AG20443 (cell line): ENCODE measurements at places on chromosomes 4 and X.

GRCh38 chr4:139665079-139665689 lies 435 bp upstream of the MGST2 start:
- DNase-seq = no peak

- no peak for DNase-seq
These were observed 813 bp upstream of the APBB2 start for GRCh38 chr4:41215155-41215554.

DNA sequence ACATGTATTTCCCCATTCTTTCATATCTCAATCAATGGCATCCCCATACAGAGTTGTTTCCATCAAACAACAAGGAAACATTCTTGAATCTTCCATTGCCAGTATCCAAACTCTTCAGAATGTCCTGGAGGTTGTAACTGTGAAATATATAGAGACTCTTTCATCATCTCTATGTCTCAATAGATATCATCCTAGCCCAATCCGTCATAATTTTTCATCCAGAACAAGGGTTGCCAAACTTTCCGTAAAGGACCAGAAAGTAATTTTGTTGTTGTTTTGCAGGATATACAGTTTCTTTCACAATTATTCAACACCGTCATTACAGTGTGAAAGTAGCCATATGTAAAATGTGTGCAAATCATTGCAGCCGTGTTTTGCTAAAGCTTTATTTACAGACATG lies 15.2 kb upstream of the CXCL6 start:
- DNase-seq = no peak

- no peak for DNase-seq
These were observed 38.9 kb upstream of the MAP9 start for GRCh38 chr4:155415662-155416061.

DNA sequence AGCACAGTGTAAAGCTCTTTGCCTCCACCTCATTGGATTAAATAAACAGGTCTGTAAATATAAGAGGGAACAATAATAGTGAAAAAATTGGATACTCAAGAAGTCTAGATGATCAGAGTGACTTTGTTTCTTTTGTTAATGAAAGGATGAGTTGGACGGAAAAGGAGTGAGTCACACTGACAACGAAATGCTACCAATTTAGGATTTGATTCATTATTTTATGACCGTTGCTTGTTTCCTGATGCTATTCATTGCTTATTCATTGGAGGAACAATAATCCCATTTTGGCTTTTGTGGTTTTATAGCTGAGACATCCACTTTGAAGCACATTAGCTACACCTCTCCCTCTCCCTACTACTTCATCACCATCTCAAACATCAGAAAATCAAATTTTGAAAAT lies 74.4 kb upstream of the DYNLT3 start:
- DNase-seq = peak; percentile 12

DNA sequence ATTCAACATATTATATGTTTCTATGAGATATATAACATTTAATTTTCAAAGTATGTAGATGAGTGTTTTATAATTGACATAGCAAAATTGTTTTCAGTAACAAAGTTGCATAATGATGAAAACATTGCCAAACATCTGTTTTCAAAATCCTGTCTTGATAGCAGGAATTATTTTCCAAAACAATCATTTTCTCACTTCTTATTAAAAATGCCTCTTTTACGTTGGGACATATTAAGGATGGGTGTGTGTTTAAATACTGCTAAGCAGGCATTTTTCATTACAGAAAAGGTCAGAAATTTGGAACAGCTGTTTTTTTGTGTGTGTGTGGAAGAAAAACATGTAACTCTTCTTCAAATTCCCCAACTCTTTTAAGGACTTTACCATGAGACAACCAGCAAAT lies 452.0 kb downstream of the SPRY1 start:
- DNase-seq = no peak

DNA sequence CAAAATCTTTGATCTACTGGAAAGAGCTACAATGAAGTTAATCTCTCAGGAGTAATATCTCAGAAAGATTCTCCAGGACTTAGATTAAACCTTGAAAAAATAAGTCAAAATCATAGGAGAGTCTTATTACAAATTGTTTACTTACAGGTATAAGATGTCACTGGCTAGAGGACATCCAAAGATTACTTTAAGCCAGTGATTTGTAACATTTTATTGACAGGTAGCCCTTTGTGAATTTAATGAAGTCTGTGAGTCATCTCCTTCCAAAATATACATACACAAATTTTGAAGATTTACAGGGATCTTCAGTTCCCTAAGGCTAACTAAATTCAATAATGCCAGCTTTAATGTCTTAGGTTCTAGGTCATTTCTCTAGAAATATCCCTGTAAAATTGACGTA lies 359.7 kb downstream of the EPHA5 start:
- DNase-seq = no peak

- peak; percentile 15 for DNase-seq
These were observed 42.5 kb upstream of the MAP9 start for GRCh38 chr4:155419266-155419665.

GRCh38 chr4:1727117-1728031 lies 6.1 kb downstream of the TACC3 start:
- no peak for DNase-seq

GRCh38 chr4:110518889-110519490 lies 43.0 kb downstream of the ENPEP start:
- peak; percentile 21 for DNase-seq

DNA sequence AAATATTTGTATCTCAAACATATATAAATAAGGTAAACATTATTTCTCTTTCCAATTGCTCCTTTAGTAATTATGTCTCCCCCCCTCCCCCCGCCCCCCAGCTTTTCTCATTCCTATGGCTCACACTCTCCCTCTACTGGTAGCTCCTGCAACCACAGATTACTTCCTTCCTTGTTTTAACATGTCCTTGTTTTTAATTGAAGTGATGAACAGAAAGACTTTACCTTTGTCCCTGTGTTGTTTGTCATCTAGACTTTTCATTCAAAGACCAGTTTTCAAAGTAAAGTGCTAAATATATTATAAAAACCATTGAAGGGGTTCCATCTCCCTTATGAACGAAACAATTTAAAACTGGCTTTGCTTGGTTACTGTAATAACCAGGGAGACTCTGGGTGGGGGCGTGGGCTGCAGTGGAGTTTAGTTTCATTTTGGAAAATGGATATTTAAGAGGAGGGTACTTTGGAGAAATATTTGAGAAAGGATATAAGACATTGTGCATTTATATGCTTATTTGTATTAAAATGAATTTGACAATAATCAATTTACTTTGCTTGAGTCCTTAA lies 352.9 kb downstream of the RAPGEF2 start:
- peak; percentile 72 for DNase-seq

GRCh38 chrX:39915081-39915480 lies 182.7 kb downstream of the BCOR start:
- no peak for DNase-seq

DNA sequence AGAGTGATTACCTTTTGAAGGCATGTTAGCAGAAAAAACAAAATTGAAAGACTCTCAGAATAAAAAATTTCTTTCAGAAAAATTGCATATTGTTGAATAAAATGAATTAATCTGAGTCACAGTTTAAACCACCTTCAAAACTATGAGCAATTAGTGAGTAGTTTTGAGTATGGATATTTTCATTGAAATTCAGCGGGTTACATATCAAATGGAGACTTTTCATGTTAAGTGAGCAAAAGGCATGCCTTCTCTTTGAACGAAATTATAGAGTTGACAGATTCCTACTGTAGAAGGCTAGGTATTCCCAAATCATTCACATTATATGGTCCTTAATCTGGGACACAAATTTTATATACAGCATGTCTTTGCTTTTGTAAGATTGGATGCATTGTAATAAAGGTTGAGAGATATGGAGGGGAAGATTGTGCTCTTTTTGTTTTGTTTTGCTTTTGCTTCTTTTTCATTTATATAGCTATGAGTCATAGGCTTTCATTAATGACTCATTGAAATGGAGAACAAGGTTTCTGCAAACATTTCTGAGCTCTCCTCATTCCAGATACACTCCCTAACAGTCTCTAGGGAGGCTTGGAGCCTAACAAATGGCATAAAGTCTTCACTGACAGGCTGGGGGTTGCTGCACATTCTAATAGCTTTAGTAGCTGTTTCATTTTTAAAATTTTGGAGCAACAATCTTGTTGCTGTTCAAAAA lies 21.6 kb downstream of the PCDH18 start:
- DNase-seq = peak; percentile 82

DNA sequence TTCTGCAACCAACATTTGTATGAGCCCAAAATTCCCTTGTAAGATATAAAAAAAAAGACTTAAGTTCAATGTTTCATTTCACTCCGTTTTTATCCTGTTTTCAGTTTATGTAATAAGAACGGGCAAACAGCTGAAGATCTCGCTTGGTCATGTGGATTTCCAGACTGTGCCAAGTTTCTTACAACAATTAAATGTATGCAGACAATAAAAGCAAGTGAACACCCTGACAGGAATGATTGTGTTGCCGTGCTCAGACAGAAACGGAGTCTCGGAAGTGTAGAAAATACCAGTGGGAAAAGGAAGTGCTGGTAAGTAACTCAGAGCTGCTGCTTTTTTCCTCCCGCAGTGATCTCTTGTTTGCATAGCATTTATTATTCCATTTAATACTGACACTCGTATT lies 2.8 kb downstream of the ANKRD37 start:
- DNase-seq = no peak

GRCh38 chrX:120125444-120125843 lies 9.7 kb upstream of the RHOXF1 start:
- DNase-seq = peak; percentile 14

GRCh38 chr4:154313004-154313585 lies 178.5 kb downstream of the DCHS2 start:
- no peak for DNase-seq

DNA sequence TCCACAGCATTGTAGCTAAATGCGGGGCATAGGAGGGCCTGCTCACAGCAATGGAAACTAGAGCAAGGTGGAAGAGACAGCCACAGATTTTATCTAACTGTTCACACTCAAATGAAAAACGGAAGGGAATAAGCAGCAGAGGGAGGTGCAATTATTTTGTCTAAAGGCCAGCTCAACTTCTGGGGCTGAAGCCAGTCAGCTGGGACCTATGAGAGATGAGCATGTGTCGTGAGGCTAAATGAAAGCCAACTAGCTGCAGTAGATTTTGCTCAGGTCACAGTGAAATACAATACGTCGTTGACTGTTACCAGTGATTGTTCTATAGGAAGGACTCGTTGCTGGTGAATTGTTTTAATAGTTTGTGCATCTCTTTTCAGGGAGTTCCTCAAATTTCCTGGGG lies 26.4 kb upstream of the FGFBP2 start:
- no peak for DNase-seq

DNA sequence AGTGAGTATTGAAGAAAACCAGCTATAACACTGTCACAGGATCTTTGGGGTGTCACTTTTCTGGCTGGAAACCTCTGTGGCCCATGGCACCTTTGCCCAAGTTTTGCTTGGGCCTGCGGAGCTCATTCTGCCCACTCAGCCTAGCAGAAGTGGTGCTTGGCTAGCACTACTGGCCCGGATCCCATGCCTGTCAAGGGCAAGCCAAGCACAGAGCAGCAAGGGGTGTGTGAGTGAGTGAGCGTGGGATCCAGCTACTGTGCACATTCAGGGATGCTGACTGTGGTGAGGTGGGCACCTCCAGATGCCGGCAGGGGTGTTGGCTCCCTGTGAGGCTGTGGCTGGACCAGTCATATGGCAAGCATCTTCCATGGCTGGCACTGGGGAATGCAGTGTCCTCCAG lies 55.4 kb upstream of the RASGEF1B start:
- DNase-seq = no peak

DNA sequence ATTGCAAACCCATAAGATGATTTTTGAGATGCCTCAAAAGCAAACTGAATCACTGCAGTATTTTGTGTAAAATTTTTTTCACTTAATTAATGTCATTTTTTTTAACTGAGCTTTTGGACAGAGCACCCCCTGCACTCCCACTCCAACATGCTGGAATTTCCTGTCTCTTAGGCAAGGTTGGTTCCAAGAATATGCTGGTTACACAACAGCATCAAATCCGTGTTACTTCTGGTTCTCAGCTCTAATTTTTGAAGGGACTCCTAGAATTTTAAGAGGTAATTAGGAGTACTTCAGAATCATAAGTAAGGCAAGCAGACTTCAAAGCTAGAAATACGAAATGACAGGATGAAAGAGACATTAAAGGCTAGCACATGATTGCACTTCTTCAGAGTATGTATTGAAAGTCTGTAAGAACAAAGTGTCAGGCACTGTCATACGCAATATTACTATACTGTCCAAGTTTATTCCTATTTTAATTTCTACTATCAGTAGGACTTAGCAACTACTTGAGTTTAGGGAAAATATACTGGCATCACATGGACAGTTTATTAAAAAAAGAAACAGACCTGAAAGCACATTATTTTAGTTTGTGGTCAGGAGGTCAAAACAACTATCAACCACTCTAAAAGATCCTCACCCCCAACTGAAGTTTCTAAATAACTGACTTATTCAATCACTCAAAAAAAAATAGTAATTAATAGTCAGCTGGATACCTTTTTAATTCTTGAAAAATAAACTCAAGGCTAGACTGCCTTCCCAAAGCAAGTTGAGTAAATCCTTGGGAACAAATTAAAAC lies 1.6 kb upstream of the JCHAIN start:
- peak; percentile 37 for DNase-seq

DNA sequence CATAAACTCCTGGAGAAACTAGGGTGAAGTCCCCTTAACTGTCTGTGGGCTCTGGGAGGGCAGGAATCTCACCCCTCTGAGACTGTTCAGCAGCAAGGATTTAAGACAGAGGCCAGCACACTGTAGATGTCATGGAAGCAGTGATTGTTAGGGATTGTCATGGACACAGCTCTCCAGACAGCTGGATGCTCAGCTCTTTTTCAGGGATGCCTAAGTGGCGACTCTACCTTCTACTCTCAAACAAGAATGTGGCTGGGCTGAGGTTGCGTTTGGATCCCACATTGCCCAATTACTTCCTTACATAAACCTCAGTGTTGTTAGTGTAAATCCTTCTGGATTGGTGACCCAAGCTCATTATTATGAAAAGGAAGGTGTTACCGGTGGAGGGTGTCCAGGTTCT lies 291.9 kb upstream of the VCX3A start:
- no peak for DNase-seq

DNA sequence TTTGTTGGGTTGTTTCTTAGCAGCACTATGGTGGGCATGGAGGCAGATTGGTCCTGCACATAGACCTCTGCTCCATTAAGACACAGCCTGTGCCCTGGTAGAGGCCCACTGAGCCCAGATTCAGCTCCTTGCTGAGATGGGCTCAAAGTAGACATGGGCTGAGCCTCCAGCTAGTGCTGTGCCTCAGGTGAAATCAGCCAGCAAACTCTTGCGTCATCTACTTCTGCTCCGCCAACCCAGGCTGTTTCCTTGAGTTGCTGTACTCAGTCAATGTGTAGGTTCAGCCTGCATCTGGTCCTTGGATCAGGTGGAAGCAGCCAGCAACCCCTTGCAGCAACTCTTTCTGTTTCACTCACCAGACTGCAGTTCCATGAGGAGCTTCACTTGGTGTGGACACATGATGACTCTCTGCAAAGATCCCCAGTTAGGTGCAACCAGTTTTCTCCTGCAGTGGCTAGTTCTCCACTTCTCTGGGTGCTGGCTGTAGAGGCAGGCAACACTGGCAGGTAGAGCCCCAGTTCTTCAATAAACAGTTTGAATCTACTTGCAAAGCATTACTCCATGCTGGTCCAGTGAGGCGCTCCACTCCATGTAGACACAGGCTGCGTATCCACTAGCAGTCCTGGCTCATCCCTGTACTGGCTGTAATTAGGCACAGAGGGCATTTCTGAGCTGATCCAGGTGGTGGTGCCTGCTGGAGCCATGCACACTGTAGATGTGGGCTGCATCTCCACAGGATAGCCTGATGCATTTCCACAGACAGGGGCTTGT lies 199.0 kb upstream of the MAMLD1 start:
- no peak for DNase-seq

- DNase-seq = no peak
These were observed 134.8 kb upstream of the LDB2 start for GRCh38 chr4:17033025-17033767.

- DNase-seq = no peak
These were observed 146.1 kb downstream of the NEXMIF start for GRCh38 chrX:74779175-74779574.
